ENCODE measurements at places on chromosomes 6 and 20.

GRCh38 chr20:3672547-3673171 lies 9.2 kb downstream of the ADAM33 start:
- DNase-seq, result no peak

DNA sequence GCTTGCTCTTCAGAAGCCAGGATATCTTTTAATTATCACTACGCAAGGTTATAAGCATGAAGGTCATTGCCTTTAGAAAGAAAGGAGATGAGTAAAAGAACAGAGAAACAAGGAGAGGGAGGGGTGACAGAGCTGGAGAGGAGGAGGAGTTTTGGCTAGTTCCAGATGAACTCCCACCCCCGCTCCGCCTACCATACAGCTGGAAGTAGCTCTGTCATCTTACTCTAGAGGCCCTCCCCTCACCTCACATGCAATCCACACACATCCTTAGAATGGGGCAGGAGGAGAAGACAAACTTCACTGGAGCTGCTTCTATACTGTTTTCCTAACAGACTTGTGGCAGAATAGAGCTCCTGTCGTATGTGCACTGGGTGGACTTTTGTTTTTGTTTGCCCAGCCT lies 144.7 kb downstream of the SCML4 start:
- no peak for DNase-seq

GRCh38 chr20:21360705-21361104 lies 36.6 kb downstream of the NKX2-4 start:
- no peak for DNase-seq

GRCh38 chr6:143811501-143812157 lies 31.5 kb upstream of the LTV1 start:
- no peak for DNase-seq

- peak; percentile 36 for DNase-seq
Measured at GRCh38 chr6:42970871-42971612, 7.9 kb downstream of the PEX6 start.

- DNase-seq, result no peak
Measured at GRCh38 chr6:142570221-142570671, 268.4 kb downstream of the ADGRG6 start.

DNA sequence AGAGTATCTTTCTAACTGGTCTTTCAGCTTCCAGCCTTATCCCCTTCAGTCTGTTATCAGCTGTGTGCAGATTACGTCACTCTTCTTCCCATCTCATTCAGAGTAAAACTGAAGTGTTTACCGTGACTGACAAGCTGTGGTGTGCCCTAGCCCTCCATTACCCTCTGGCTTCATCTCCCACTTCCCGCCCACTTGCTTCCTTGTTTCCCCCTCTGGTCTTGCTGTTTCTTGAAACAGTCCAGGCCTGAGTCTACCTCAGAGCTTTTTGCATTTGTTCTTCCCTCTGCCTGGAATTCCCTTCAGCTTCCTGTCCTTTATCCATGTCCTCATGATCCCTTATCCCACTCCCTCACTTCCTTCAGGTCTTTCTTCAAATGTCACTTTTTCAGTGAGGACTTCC lies 66.9 kb downstream of the CARMIL1 start:
- DNase-seq, result no peak

- no peak for DNase-seq
Measured at GRCh38 chr6:160435935-160436334, 87.8 kb downstream of the SLC22A3 start.

DNA sequence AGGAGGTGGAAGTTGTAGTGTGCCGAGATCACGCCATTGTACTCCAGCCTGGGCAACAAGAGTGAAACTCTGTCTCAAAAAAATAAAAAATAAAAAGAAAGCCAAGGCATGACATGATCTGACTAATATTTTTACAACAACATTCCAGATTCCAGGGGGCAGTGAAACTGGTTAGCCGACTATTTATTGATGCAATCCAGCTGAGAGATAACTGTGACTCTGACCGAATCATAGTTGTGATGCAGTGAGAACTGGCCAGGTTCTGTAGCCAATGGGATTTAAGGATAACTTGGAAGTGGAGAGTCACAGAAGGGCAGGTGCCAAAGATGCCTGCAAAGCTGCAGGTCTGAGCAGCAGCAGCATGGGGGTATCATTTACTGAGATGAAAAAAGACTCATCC lies 82.9 kb upstream of the TSHZ2 start:
- no peak for DNase-seq

DNA sequence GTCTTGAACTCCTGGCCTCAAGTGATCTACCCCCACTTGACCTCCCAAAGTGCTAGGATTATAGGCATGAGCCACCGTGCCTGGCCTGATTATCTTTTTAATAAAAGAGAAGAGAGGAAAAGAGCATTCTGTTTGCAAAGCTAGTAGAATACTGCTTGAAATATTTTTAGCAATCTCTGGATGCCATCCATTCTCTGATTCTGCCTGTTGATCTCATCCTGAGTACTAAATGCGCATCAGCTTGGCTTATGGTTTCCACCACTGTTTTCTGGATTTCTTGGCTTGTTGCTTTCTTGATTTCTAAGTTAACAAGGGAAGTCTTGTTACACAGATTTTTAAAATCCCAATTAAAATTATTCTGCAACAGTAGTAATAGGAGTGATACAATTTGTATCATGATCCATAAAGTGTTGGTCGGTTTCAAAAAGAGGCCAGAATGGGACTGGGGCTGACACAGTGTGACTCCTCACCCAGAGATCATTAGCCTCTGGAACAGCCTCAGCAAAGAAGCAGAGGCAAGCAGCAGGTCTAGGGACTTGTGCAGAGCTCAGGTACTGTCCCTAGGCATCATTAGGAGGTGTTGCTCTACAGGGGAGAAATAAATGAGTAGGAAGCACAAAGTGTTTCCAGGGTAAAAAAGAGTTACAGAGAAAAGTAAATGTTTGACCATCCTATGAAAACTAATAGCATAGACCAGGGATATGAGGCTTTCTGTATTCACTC lies 17.8 kb upstream of the SLC16A10 start:
- no peak for DNase-seq

DNA sequence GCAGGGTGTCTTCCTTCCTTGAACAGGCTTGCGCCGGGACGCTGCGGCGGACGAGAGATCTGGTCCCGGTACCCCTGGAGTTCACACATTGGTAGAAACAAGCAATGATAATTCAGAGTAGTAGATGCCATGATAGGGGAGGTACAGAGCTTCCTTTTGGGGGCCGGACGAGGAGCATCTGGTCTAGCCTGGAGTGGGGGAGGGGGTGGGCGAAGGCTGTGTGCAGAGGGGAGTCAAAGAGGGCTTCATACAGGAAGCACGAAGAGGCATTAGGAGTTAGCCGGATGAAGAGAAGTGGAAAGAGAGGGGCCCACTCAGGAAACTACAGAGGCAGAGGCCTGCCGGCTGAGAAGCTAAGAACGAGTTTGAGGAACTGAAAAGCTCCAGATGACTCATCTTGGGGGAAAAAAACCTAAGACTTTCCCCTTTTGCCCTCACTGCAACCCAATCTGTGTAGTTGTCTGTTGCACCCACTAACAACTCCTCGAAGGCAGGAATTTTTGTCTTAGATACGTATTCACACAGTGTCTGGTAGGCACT lies 611 bp downstream of the CNPY3 start:
- DNase-seq, result peak; percentile 22

- no peak for DNase-seq
Measured at GRCh38 chr20:2125474-2126112, 24.0 kb downstream of the STK35 start.

DNA sequence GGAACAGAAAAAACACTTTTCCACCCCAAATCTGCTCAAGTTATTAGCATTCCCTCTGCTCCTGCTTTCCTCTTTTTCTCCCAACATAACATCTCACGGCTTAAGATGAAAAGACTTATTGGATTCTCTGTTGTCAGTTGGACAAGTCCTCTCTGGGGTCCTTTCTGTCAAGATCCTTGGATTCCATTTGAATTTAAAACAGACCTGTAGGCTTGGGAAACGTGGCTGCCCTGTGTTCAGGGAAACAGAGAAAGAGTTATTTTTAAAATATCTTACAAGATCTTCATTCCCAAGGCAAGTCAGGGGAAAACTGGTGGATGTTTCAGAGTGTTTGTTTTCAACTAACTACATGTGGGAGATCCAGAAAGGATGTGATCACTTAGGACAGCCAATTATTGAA lies 322.9 kb downstream of the SAMD5 start:
- DNase-seq, result no peak

- no peak for DNase-seq
Measured at GRCh38 chr20:36113036-36113435, 41.5 kb upstream of the EPB41L1 start.

GRCh38 chr20:1917786-1918185 lies 22.6 kb downstream of the SIRPA start:
- DNase-seq, result no peak

DNA sequence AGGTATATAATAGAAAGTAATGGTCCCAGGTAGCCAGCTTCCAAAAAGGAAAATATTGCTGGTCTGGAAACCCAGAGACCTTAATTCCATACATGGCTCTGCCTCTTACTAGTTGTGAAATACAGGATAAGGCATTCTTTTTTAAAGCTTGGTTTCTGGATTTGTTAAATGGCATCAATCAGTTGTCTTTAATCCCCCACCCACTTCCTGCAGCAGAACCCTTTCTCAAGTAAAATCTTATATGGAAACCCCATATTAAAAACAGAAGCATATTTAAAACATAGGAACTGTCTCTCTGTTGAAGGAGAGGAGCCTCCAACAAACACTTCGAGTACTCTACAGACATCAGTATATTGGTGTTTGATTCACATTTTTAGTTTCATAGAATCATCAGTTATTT lies 6.2 kb upstream of the LCA5 start:
- DNase-seq, result no peak

- DNase-seq, result no peak
Measured at GRCh38 chr20:14098261-14098660, 102.9 kb downstream of the MACROD2 start.

DNA sequence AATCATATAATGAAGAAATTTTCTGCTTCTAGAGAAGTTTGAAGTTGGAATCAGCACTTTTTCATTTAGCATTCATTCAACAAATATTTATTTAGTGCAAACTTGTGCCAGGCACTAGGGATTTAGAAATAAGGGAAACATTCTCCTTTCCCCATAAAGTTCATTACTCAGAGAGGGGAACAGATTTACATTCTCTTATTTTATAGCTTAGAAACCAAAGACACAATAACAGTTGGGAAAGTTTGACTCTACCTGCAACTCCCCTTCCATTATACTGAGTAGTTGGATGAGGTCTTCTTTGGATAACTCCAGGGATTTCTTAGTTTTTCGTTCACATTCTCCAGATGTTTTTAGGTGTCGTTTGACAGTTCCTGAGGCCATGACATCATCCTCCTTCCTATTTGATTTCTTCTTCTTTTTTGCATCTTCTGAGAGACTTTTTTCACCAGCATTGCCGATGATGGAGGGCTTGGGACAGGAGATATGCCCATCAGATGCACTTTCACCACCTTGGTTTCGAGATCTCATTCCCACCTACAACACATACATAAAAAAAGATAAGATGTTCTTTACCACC lies 79.1 kb downstream of the FILIP1 start:
- no peak for DNase-seq

DNA sequence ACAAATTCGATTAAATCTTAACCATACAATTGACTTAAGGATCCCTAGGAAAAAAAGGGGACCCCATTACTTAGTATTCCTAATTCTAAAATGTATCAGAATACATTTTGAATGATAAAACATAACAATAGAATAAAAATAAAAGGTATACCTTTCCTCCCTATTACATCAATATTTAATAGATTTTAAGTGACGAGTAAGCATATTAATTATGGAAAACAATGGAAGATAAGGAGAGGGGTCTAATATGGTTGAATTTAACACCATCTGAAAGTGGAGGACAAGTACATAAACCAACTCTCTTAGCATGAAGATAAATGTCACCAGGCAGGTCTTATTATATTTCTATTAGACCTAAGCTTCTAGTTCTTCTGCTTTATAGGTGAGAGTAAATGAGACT lies 232.1 kb downstream of the HAO1 start:
- DNase-seq, result no peak

DNA sequence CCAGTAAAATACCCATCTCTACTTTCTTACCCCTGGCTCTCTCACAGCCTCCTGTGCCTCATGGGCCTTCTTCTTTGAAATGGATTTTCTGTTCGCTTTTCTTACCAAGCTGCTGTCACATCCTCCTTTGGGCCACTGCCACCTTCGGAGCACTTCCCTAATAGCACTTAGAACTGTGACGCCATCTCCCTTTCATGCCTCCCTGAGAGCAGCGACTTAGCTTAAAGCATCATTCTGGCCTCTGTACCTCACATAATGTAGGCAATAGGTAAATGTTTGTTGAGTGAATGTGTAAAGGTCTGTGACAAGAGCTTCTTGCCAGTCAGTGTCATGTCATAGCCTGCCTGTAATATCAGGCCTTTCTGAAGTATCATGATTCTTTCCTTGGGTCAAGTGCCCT lies 78.8 kb downstream of the ADGRG6 start:
- no peak for DNase-seq

- DNase-seq, result peak; percentile 18
Measured at GRCh38 chr20:327186-328026, 2.1 kb downstream of the SOX12 start.

DNA sequence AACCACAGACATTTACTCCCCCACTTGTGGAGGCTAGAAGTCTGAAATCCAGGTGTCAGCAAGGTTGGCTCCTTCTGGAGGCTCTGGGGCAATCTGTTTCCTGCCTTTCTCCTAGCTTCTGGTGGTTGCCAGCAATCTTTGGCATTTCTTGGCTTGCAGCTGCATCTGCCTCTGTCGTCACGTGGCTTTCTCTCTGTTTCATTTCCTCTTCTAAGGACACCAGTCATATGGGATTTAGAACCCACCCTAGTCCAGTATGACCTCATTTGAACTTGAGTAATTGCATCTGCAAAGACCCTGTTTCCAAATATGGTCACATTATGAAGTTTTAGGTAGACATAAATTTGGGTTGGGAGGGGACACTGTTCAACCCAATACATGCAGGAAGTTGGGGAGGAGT lies 56.2 kb upstream of the EPB41L1 start:
- no peak for DNase-seq

GRCh38 chr6:47086051-47086770 lies 44.1 kb upstream of the ADGRF1 start:
- DNase-seq, result no peak

- DNase-seq, result no peak
Measured at GRCh38 chr6:43286980-43287716, 10.9 kb upstream of the SLC22A7 start.

DNA sequence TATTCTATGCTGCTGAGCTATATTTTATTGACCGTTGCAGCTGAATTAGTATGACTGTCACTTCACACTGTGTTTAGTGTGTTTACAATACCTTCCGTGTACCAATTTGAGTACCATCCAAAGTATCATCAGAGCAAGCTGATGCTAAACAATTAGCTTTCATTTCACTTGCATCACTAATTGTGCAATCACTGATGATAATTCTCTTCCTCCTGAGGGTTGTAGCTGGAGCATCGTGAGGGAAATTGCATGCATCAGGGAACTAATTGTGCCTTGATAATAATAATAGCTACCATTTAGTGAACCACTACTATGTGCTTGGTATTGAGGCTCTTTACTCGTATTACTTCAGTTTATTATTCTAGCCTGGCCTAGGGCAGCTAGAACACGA lies 384.8 kb upstream of the SOX4 start:
- no peak for DNase-seq

- no peak for DNase-seq
Measured at GRCh38 chr6:111700135-111700690, 94.5 kb upstream of the TRAF3IP2 start.

Data from hematopoietic multipotent progenitor cell treated with erythropoietin and hydrocortisone succinate and interleukin-3 and kit ligand, for 15 days (in vitro differentiated cells).